ENCODE measurements at places on chromosomes 11 and 22. TPM values are rescaled to one million over a fixed set of nuclear protein-coding genes. Genes with fewer than 3 reads are reported as not detected.

The ZNF280B gene
- total RNA-seq = 1.9 TPM

The OR5T1 gene
- total RNA-seq = not detected

The SLCO2B1 gene
- 0.37 TPM for total RNA-seq

The PDE2A gene
- 0.40 TPM for total RNA-seq

The KDM4E gene
- not detected for total RNA-seq

DNA sequence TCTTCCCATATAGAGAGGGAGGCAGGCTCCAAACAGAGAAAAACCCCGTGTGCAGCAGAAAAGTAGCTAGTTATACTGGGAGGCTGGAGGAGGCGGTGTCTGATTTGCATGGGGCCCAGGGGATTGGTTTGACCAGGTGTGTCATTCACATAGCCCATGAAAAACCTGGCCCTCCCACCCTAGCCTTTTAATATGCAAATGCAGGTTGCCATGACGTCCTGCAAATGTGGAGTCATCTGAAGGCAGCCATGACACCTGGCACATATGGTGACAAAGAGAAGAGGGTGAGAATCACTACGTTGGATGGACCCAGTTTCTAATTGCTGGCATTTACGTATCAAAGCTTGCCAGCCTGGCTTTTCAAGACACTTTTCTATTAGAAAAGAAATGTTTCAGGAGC lies 57.8 kb downstream of the FAM181B start:
- no peak for DNase-seq

DNA sequence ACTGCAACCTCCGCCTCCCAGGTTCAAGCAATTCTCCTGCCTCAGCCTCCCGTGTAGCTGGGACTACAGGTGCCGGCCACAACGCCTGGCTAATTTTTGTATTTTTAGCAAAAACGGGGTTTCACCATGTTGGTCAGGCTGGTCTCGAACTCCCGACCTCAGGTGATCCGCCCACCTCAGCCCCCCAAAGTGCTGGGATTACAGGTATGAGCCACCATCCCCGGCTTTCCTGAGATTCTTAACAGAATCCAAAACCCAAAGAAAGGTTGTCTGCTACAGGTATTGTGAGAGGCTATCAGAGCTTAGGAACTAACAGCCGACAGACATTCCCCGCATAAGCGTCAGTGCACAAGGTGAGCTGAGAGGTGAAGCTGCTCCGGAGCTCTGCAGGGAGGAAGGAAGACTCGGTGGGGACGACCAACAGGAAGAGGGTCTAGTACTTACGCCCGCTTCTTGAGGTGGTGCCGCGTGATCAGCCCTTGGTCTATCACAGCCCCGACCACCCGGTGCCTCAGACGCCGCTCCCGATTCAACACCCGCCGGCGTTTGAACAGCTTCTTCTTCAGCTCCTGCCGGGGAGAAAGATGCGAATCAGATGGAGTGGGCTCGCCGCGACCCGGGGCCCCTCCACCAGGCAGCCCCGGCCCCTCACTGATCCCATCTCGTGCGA lies 470 bp downstream of the C11orf98 start:
- peak; percentile 66 for DNase-seq

DNA sequence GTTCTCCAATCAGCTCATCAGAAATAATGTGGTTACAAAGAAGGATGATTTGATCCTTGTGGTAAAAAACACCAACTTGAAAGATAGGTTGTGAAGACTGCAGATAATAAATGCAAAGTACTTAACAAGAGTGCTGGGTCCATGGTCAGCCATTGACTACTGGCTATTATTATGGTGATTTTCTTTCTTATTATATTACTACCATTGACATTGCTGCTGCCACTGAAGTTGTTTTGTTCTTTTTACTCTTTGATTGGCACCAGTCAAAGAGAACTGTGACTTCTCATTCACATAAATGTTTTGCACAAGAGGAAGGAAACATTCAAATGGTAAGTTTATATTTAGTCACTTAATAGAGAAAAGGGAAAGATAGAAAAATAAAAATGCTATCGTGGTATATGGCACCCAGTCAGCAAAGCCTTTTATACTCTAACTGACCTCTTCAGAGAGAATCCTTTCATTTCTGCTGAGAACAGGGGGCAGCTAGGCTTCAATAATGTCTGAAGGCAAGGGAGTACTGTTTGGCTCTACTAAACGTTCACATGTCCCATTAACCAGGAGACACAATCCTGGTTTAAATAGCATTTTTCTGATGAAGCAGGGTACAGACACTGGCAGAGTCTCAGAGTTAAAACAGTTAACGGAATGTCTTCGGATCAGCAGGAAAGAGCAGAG lies 64.8 kb downstream of the LRRC4C start:
- DNase-seq = no peak

DNA sequence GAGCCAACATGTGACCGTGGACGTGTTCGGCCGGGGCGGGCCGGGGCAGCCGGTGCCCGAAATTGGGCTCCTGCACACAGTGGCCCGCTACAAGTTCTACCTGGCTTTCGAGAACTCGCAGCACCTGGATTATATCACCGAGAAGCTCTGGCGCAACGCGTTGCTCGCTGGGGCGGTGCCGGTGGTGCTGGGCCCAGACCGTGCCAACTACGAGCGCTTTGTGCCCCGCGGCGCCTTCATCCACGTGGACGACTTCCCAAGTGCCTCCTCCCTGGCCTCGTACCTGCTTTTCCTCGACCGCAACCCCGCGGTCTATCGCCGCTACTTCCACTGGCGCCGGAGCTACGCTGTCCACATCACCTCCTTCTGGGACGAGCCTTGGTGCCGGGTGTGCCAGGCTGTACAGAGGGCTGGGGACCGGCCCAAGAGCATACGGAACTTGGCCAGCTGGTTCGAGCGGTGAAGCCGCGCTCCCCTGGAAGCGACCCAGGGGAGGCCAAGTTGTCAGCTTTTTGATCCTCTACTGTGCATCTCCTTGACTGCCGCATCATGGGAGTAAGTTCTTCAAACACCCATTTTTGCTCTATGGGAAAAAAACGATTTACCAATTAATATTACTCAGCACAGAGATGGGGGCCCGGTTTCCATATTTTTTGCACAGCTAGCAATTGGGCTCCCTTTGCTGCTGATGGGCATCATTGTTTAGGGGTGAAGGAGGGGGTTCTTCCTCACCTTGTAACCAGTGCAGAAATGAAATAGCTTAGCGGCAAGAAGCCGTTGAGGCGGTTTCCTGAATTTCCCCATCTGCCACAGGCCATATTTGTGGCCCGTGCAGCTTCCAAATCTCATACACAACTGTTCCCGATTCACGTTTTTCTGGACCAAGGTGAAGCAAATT lies 1.8 kb downstream of the FUT4 start:
- no peak for DNase-seq

DNA sequence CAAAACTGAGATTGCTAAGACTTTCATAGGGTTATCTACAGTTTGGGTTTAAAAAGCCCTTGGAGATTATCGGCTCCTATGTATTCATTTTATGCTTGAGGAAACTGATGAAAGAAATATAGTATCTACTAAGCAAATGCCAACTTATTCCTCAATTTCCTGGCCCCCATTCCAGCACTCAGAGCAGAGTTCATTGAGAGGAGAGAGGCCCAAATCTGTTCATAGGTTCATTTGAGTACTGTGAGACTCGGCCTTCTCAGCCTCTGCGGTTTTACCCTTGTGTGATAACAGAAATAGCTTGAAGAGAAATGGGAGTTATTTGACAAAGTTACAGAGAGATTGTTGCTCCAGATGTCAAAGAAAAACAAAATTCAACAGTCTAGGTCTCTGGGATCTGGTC lies 226.7 kb upstream of the ARHGAP42 start:
- DNase-seq = no peak

DNA sequence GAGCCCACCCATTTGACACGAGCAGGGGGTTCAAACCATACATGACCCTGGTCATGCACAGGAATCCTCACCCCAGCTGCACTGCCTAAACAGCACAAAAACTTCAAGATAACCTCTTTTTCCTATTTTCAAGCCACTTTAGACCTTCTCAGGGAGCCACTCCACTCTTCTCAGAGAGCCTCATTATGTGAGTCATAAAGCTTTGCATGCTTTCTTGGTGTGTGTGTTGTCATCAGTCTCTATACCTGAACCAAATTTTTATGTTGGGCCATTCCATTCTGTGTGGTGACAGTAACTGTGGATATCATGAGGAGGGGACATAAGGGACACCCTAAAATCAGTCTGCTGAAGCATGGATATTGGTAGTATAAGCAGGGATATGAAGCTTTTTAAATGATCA lies 769.5 kb upstream of the API5 start:
- no peak for DNase-seq

GRCh38 chr22:39569066-39569465 lies 1.5 kb upstream of the CACNA1I start:
- no peak for DNase-seq

GRCh38 chr22:29003975-29004646 lies 57.5 kb downstream of the C22orf31 start:
- no peak for DNase-seq

GRCh38 chr22:28909375-28909774 lies 26.0 kb downstream of the ZNRF3 start:
- peak; percentile 17 for DNase-seq

DNA sequence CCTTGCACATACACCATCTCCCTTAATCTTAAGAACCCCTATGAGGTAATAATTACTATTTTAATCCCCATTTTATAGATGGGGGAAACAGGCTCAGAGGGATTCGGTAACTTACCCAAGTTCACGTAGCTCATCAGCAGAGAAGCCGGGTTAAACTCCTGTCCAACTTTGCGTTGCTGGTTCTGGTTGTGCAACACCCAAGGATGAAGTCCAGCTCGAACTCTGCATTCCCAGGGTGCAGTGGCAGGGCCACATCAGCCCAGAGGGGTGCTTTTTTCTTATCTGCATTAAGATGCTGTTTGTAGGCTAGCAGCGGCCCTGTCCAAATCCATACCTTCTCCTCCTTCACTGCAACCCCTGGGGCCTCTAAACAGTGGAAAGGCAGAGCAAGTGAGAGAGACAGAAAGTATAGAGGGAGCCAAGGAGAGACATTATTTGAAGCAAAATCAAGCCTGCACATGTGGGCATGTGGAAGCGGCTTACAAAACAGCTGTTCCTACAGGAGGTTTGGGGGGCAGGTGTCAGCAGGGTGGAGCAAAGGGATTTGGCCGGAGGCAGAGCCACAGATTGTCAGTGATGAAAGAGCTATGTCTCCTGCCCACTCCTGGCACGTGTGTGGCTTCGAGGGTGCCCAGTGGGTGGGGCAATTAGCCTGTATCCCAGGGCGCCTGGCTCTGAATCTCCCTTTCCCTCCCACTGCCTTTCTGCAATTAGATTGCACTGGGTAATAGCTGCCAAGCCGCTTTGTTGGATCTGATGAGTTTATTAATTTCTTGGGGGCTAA lies 129.5 kb upstream of the TBCEL start:
- DNase-seq = no peak

- peak; percentile 78 for DNase-seq
Observed at GRCh38 chr11:11848891-11849746, 7.3 kb downstream of the USP47 start.

DNA sequence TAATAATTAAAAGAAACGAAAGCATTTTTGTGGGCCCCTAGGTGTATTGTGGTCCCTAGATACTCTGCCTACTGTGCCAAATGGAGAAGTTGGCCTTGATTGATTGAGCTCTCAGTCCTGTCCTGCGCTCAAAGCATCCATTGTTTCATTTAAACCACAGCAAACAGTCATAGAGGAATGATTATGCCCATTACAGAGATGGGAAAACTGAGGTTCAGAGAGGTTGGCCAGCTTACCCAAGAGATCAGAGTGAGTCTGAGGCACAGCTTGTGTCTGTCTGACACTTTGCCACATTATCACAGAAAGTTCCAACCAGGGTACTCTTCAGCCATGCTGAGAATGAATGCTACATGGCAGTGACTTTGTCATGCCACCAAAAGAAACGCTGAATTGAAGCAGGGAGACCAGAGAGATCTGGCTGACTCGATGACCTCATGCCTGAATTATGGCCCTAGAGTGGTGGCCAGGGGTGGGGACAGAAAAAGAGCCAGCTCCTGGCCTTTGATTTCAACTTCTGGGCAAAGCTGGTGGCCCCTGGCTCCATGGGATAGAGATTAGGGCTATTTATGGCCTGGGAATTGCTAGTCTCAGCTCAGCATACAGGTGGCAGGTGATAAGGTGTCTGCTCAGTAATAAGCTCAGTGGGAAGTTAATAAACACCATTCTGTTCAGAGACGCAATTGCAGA lies 180.5 kb downstream of the MIAT start:
- DNase-seq = no peak
